ENCODE measurements at places on chromosomes 3 and 15.
A peak's percentile ranks its signal among the peaks of the same experiment; 100 is the strongest.

DNA sequence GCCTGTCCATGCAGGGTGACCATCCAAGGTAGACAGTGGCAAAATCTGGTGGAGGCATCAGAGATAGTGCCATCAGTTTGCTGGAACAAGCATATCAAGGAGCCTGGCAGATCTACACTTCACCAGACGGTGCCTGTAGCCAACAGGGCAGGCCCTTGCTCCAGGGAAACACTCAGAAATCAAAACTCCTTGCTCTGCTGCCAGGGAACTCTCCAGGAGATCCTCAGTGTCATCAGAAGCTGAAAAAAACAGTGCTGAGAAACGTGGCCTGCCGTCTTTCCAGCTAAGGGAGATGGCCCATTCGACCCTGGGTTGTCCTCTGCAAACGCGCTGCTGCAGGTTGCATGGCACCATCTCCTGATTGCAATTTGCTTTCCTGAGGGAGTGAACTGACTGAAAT is 30.5 kb upstream of the ATP13A3 start:
- DNase-seq = no peak

- DNase-seq = no peak
Observed at GRCh38 chr3:50327129-50327528, 894 bp downstream of the TUSC2 start.

GRCh38 chr3:175857666-175858270 is 998.6 kb downstream of the NAALADL2 start:
- no peak for DNase-seq

DNA sequence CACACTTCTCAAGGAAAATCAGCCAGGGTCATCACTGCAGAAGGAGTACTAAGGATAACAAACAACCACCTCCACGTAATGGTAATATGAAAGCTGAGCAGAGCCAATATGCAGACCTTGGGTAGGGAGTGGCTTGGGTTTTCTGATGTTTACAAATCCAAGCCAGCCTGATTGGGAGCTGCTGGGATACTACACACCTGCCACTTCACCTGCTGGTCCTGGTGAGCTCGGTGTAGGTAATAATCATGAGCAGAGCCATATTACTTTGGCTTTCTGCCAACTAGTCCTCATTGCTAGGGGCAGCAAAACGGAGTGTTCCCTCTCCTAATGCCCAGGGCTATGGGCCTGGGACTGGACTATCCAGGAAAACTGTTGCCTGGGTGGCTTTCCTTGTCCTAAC is 433.5 kb upstream of the PPP2R3A start:
- DNase-seq = no peak

DNA sequence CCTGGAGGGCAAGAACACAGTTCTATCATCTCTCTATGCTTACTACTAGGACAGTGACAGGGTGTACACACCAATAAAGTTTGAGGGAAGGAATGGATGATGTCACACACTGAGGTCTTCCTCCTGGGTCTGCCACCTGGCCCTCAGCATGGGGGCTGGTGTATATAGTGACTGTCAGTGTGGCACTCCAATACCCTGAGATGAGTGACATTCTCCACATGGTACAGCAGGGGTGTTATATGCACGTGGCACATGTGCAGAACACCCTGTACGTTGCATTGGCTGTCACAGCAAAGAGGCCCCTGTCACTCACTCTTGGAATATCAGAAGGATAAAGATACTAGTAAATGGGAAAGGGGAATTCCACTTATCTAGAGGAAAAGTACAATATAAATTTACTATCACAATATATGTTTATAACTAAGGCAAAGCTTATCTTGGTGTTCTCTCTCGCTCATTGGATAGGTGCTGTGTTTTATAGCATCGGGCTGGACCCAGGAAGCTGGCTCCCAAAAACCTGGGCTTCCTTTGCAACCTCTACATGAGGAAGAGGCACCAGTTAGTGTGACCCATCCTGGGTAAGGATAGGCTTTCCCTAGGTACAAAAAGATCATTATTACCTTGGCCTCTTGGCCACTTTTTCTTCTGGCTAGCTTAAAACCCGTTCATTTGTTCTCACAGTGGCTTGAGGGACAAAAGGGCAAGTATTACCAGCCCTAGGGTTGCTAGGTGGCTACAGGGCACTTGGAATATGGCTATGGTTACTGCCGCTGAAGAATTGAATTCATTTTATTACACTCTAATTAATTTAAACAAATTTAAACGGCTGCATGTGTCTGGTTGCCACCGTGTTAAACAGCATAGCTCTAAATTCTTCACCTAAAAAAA is 54.8 kb upstream of the HES1 start:
- no peak for DNase-seq

DNA sequence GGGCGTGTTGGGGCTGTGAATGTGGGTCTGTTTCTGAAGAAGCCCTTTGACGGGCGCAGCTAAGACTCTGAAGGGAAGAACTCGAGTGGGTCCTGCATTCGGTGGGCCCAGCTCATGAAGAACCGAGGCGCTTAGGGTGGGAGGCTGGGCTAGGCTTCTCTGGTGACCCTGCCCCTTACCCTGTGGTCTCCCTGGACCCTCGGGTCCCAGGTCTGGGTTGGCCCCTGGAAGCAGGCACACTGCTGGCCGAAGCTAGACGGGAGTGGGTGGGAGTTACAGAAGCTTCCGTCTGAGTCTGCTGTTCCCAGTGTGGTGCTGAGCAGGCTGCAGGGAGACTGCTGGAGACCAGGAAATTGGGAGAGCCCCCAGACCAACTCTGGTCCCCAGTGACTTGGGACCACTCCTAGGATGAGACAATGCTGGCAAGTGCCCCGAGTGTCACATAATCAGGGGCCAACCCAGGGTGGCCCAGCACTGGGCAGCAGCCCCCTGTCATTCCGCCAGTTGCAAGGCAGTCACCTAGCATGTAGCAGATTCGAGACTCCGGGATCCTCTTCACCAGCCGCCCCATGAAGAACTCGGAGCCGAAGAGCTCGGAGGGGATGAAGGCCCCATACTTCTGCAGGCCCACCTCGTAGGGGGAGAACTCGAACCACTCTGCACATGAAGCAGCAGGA is 16.7 kb upstream of the EHD4 start:
- DNase-seq = no peak

- no peak for DNase-seq
Observed at GRCh38 chr3:101509281-101509680, 3.7 kb downstream of the SENP7 start.

GRCh38 chr15:90701880-90702630 is 15.1 kb upstream of the BLM start:
- no peak for DNase-seq

- no peak for DNase-seq
Observed at GRCh38 chr3:192833177-192833890, 84.3 kb downstream of the MB21D2 start.

DNA sequence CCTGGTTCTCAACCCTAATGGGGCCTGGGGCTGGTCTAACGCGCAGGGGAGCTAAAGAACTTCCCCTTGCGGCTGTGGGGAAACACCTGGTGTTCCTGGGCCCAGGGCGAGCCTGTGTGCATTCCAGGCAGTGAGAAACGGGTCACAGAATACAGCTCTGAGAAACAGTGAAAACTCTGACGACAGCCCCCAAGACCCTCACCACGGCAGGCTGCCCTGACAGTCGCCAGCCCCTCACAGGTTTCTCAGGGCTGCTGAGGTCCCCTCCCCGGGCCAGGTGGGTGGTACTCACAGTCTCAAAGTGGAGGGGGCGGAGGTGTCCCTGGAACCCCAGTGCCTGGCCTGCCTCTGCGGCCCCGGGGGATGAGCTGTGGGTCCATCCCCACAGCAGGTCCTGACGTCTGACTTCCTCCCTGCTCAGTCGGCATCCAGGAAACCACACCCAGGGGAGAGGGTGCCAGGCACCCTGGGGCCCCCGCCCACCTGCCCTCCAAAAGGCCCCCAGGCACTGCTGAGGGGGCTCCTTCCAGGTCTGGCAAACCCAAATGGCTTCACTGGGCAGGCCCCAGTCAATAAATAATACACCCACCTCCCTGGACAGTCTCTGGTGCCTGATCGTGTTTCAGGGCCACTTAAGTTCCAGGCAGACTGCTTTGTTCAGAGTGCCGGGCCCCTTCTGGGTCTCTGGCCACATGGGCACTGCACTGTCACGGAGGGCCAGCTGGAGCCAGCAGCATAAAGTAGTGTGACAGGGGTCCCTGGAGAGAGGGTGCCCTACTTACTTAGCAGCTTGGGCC is 57.7 kb downstream of the IQSEC1 start:
- peak; percentile 78 for DNase-seq

GRCh38 chr3:170417090-170417489 is 1.6 kb upstream of the CLDN11 start:
- no peak for DNase-seq

DNA sequence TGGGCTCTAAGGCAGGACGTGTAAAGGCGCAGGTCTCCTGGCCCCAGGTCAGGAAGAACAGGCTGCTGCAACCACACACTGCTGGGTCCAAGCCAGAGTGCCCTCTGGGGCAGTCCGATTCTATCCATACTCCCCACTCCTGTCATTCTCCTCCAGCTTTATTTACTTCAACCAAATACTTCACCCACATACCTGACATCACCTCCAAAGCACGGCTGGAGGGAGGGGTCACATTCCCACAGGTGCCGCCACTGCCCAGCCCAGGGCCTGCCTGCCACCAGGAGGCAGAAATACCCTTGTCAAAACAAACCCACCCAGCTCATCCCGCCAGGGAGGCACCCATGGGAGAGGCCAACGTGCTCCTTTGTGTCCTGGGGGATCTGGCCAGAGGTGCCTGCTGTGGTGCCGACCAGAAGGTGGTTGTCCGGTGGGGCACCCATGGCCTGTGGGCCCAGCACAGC is 100.4 kb downstream of the DAPK2 start:
- peak; percentile 8 for DNase-seq

DNA sequence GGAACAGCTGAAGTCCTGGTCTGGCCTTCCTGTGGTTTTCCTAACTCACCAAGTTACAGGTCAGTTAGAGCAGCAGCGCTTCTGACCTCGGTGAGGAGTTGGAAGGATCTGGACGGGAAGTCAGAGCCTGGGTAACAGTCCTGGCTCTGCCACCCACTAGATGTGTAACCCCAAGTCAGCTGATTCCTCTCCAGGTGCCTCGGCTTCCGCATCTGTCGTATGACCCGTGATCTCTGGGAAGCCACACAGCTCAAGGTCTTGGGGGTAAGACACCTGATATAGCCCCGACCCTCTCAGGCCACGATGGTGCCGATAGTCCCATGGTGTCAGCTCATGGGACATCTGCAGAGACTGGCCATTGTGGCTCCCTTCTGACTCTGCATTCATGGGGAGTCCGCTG is 8.3 kb upstream of the PIGZ start:
- DNase-seq = no peak

DNA sequence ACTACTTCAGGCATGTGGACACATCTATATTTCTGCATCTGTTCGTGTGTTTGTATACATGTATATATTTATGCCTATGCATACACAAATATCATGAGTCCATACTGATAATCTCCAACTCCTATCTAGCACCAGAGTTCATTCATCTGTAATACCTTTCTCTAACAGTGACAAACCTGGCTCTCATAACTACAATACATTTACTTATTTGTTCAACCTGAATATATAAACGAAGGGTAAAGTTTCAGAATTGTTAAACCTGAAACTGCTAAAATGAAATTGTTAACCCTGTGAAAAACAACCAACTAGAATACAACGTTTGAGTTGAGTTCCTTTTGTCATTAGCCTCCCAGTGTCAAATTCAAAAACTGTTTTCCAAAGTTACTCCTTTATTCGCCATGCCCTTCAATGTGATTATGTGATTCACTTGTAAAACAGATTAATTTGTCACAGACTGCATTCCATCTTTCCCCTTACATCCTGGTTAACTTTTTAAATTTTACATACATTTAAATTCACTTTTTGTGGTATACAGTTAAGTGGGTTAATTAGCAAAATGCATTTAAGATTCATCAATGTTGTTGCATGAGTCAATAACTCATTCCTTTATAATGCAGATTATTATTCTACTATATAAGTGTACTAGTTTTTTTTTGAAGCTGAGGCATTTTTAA is 58.5 kb downstream of the PIK3R4 start:
- DNase-seq = no peak

DNA sequence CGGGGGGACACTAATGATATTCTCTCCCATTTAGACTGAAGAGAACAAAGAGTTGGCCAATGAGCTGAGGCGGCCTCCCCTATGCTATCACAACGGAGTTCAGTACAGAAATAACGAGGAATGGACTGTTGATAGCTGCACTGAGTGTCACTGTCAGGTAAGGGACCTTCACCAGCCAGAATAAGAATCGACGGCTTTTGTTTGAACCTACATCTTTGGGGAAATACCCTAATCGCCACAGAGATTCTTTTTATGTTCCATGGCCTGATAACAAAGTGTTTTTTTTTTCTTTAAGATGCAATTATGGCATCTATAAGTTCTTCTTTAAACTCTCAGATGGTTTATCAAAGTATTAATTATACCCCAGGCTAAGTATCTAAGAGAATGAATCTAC is 3.4 kb downstream of the THBS1 start:
- no peak for DNase-seq
